Cardiac fibroblast (primary cell): ENCODE measurements at places on chromosomes 7 and 10.

DNA sequence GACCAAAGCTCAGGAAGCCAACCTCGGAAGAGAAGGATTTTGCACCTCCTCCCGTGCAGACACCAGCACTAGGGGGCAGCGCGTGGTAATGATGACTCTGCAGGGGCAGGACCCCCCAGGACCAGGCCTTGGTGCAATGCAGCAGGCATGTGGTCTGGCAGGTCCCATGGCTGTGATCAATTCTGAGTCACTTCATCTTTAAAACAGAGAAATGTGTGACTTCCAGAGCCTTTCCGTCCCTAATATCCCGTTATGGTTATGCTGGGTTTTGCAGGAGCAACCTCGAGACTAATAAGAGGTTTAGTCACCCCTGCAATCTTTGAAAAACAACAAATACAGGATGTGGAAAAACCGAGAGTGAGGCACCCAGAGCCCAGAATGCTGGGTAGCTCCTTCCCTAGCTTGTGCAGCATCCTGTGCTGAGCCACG, 30.2 kb upstream of the GJD4 start:
- DNase-seq: peak; percentile 58

DNA sequence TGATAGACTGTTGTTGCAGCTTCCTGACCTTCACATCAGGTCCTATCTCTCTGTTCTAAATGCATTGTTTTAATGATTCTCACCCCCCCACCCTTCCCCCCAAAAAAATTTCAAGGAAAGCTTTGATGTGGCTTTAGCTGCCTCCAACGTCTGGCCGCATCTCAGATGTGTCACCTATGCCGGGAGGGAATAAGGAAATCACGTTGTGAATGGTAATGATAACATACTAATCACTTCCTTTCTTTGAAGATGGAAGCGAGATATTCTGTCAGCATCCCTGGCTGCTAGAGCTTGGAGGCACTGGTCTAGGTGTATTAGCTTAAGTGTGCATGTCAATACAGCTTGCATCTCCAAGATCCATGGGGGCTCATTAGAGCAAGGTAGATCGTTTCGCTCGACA, 89.6 kb downstream of the VTI1A start:
- no peak for DNase-seq

DNA sequence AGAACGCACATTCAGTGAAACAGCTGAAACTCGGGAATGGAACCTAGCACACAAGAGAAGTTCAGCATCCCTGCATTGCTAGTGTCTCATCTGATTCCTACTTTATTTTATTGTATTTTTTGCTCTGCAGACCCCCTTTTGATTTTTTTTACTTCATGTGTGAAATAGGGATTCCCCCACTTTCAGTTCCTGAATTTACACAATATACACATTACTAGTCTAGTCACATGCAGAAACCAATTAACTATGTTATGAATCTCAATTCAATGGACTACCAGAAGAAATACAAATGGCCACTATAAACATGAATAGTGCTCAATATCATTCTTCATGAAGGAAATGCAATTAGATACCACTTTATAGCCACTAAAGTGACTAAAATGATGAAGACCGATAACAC, 386.1 kb upstream of the COBL start:
- no peak for DNase-seq

DNA sequence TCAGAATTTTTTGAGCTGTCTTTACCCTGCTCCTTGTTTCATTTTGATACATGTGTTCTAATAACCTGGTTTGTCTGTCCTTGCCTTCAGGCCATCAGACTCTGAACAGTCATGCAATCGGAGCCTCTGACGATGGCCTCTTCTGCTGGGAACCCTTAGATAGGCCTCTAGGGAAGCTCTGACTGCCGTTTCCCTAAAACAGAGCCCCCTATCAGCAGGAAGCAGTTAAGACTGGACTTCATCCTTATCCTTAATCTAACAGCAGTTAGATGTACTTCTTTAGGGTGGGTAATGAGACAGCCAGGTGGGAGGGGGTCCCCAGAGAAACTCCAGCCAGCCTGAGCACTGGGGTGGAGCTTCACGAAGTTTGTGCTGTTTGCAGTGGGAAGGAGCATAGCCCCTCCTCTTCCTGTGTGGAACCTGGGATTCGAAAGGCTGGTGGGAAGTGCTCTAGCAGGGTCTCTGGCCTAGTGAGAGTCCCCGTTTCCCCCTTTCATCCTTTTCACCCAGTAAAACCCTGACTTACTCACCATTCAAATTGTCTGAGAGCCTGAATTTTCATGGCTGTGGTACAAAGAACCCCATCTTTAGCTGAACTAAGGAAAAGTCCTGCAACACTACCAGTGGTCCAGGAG, 28.4 kb upstream of the SORCS3 start:
- no peak for DNase-seq

DNA sequence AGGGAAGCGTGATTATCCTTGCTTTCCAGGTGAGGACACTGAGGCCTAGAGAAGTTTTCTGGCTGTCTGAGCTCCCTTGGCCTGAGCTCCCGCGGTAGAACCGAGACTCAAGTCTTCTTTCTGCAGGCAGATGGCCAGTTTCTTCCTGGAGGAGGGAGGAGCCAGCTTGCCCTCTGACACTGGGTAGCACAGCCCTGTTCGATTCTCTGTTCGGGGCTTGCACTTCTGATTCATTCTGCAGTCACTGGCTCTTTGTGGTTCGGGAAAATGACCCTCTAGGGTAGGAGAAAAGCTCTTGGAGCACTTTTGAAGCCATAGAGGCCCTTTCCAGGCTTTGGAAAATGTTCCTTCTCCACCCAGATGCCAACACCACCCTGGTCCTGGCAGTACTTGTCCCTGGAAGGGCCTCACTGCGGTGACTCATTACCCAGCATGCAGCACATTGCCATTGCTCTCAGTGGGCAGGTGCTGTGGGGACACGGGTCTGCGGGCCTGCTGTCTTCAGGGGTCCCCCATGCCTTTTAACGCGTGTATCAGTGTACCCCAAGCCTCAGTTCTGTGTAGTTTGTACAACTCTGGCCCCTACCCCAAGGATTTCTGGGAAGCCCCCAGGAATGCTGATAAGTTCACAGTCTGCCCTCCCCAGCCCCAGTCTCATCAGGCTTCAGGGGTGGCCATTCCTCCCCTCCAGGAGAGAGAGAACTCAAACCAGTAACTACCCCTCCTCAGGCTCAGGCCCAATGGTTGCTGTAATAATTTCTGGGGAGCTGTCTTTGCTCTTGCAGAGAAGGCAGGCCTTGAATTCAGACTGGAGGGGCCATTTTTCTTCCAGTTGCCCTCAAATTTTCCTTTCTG, 11.9 kb downstream of the CHST3 start:
- peak; percentile 71 for DNase-seq

GRCh38 chr10:95559471-95559870, 1.7 kb downstream of the SORBS1 start:
- DNase-seq: no peak

GRCh38 chr7:97342512-97342911, 225.0 kb downstream of the SDHAF3 start:
- no peak for DNase-seq

DNA sequence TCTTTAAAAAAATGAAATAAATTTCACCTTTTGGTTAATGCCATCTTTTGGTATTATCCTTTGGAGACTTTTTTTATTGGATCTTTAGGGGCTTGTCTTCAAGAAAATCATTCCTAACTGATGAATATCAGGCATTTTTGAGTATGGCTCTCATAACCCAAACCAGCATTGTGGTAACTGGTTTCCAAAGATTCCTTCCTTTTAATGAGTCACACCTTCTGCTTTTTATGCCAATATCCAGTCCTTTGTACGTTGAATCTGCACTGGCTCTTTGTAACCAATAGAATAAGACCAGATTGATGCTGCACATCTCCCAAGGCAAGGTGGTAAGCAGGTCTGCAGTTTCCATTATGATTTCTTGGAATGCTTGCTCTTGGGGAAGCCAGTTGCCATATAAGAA, 89.1 kb downstream of the GPR158 start:
- no peak for DNase-seq

- DNase-seq: peak; percentile 92
These were observed 280.2 kb upstream of the HGF start for GRCh38 chr7:82049891-82050533.

GRCh38 chr10:34656661-34657060, 158.4 kb downstream of the PARD3 start:
- no peak for DNase-seq

- DNase-seq: no peak
These were observed 591.0 kb upstream of the PFKP start for GRCh38 chr10:2476218-2476811.

DNA sequence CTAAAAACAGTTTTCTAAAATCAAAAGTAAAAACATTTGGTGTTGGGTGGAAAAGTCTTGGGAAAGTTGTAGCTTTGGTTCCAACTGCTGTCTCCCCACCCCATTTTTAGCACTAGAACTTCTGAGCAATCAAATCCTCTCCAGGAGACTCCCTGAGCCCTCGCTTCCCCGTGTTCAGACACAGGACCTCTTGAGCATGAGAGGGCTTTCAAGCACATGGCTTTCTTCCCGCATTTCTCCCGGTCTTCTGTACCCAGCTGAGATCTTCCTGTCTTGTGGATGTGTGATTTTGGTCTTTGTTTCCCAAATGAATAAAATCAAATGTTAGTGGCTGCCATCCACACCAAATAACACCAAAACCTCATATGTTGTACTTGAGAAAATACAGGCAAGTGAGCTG, 5.0 kb downstream of the CXCL12 start:
- DNase-seq: no peak

GRCh38 chr10:88120599-88121333, 257.3 kb downstream of the PTEN start:
- DNase-seq: peak; percentile 10

DNA sequence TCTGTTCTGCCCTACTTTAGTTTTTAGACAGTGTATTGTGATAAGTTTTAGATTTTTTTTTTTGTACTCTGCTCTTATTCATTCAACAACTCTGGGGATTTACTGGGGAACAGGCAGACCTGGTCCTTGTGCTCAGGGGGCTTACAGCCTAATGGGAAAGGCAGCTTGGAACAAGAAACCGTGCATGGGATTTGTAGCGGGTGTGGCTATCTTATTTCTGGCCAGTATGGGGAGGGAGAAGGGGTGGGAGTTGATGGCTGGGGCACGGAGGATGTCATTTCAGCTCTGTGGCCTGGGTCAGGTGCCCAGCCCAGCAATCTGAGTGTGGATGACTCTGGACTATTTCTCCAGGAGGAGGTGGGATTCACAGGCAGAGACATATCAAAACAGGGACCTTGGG, 47.0 kb downstream of the GRK5 start:
- no peak for DNase-seq

- no peak for DNase-seq
These were observed 64.0 kb downstream of the CSGALNACT2 start for GRCh38 chr10:43202224-43202656.
